Stimulated activated CD8-positive, alpha-beta memory T cell treated with anti-CD3 and anti-CD28 coated beads, Interleukin-4, amount 100 ng/mL, for 48 hours (primary cell): ENCODE measurements at places on chromosomes 1 and 21.

DNA sequence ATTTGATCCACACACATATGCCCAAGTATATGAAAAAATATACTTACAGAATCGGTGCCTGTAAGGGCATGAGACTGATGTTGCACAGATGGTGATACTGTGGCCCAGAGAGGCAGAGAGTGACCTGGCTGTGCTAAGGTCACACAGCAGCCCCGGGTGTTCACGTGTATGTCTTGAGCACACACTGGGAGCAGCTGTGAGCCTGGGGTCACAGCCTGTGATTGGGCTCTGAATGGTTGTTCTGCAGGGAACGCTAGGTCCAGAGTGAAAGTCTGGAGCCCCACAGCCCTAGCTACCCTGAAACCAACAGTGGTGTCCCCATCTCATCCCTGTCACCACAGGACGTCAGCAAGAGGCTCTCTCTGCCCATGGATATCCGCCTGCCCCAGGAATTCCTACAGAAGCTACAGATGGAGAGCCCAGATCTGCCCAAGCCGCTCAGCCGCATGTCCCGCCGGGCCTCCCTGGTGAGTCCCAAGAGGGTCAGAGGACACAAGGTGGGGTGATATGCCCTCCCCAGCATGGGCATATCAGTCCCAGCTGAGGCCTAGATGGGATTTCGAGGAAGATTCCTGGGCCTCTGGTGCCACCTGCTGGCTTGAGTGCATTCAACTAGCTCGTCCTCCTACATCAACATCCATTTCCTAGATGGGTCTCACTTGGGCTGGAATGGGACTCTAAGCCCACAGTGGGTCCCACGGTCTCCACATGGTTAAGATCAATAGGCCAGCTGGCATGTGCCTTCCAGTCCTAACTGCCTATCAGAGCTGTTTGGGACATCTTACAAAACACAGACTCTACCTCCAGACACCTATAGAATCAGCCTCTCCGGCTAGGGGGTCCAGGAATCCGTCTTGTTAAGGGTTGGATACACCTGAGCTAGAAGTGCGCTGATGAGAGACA, 19.7 kb downstream of the CDK18 start:
- peak; percentile 88 for DNase-seq

DNA sequence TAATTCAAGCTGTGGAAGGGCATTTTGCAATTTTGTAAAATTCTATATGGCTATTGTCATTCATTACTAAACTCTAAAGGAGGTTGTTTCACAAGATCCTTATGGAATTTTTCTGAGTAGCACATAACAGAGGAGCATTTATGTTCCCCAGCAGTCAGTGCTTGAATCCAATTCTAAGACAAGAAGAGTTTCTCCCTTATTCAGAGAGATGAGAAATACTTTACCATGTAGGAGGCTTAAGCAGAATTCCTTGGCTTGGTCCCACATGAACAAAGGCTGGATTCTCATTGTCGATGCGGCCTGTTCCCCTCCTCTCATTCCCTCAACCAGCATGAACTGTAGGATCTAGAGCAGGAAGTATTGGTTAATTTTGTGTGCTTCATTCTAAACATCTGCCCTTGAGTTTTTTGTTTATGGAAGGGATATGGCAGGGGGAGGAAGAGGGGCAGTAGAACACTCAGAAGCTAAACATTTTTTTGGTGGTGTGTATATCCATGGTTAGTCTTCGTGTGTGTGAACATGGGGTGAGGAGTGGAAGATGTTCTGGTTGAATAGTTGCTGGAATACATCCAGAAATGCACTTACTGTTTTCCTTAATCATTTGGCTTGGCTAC, 74.3 kb downstream of the LAMC1 start:
- DNase-seq: no peak

DNA sequence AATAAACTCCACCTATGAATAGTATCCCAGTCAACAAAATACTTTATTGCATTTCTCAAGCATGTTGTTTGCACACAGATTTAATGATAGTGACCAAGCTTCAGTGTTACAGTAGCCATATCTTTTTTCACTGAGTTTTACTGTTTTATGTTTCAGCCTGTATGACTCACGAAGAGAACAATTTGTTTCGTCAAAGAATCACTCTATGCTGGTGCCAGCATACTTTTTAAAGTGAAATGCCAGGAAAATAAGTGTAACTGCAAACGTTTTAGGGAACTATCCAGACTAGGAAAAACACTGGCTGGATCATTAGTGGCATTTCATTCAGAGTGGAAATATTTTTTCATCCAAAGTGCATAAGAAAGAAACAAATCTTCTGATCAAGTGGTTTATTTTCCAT, 210.8 kb downstream of the COL11A1 start:
- DNase-seq: no peak

- no peak for DNase-seq
Observed at GRCh38 chr21:16407403-16408240, 677.8 kb downstream of the USP25 start.

DNA sequence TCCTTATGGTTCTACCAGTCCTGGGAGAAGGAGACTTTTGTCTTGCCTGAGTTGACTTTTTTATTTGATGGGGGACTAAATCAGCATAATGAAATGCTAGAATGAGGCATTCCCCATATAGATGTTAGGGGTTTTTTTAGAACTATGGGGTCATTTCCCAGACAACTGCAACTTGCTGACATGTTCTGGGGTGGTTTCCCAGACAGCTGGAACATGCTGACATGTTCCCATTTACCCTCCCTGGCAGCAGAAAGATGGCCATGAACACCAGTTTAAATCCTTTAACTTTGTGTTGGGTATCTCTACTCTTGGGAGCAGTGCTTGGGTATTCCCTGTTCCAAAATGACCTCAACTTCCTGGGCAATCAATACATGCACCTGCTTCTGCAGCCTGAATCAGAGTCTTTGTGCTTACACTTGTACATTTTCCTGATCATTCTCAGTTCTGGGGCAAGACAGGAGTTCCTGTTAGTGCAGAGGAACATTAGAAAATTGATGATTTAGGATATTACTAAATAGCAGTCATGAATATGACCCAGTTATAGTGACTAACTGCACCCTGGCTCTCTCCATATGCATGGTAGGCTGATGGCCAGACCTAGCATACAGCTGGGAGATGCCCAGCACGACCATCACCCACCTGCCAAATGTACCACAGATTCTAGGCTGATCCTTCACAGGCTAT, 75.4 kb upstream of the CD5L start:
- DNase-seq: no peak

GRCh38 chr1:151860504-151861187, 7.1 kb upstream of the THEM5 start:
- DNase-seq: no peak

DNA sequence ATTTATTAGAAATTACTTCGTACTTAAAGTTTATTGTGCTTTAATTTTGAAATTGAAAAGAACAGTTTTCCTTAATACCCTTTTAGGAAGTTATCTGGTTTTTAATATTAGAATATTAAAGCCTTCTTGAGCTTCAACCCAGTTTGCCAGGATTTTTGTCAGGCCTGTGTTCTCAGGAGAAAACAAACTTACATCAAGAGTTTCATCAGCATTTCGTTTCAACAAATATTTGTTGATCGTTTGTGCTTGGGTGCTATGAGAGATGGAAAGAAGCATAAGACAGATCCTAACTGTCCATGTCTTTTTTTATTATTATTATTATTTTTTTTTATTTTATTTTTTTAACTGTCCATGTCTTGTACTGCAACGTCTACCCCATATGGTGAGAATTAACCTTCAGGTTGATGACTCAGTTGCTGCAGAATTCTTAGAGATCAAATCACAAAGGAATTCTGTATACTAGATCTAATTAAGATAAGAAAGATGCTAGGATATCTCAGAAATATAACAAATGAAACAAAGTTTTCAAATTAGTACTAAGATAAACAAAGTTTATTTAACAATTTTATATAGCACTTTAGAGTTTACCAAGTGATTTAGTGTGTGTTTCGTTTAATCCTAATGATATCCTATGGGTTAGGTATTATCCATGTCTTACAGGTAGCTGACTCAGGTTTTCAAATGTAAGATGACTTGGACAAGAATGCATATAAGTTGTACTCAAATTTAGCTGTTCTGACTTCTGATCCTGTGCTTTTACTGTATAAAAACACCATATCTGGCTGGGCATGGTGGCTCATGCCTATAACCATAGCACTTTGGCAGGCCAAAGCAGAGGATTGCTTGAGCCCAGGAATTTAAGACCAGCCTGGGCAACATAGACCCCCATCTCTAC, 14.3 kb downstream of the FBXO28 start:
- DNase-seq: no peak

- peak; percentile 5 for DNase-seq
Observed at GRCh38 chr21:42343963-42344510, 6.8 kb downstream of the TFF2 start.

DNA sequence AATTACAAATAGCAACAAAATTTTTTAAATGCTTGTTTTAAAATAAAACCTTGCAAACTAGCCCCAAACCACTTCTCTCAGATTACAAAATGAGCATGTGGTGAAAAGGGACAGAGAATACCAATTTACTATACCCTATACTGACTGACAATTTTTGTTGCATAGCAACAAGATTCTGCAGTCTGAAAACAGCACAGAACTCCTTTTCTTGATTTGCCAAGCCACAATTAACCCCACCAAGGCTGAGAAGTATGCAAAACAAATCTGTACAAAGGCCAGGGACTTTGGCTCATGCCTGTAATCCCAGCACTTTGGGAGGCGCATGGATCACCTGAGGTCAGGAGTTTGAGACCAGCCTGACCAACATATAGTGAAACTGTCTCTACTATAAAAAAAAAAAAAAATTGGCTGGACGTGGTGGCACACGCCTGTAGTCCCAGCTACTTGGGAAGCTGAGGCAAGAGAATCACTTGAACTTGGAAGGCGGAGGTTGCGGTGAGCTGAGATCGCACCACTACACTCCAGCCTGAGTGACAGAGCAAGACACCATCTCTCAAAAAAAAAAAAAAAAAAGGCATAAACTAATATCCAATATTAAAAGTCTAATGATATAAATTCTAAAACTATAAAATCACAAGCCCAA, 21.8 kb downstream of the ENAH start:
- DNase-seq: no peak

DNA sequence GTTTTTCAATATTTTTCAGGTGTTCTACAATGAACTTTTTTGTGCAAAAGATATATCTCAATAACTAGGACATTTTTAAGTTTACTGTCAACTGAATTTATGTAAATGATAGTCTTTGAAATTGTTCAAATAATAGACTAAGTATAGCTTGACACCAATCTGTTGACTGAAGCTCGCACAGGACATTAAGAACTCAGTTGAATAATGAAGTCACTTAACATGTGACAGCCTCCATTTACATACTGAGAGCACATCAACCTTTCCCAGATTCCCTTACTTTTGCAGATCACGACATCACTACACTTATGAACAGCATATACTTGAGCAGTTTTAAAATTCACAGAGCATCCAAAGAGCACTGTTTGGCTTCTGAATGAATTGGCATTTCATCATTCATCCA, 268.2 kb downstream of the LRRC7 start:
- DNase-seq: no peak

- no peak for DNase-seq
Observed at GRCh38 chr21:46295177-46295770, 9.1 kb downstream of the YBEY start.

DNA sequence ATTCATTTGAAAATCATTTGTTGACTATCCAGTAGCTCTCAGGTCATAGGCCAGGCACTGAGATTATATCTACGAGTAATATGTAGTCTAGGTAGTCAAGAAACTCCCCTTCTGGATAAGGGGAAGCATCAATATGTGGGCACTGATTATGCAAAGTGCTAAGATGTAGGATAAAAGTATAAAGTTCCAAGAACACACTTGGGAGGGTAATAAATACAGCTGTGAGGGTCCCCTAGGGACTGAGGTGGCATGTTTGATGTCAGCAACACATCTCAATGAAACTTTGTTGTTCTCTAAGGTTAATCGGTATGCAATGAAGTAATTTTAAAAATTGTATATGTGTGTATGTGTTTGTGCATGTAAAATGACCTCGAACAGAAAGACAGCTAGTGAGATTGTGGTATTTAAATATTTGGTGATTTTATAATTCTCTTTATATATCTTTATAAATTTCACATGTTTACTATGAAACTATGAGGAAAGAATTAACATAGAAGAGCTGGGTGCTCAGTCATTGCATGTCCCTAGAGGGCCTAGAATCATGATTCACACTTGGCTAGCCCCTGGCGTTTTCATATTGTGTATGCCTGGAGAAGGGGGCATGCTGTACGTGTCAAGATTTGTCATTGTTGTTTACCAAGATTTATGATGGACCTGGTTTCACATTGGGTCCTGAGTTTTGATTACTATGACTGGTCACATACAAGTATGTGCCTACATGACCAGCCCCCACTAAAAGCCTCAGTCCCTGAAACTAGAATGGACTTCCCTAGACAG, 140.1 kb upstream of the DUSP10 start:
- no peak for DNase-seq

GRCh38 chr1:67827688-67828087, 5.6 kb downstream of the GNG12 start:
- no peak for DNase-seq

DNA sequence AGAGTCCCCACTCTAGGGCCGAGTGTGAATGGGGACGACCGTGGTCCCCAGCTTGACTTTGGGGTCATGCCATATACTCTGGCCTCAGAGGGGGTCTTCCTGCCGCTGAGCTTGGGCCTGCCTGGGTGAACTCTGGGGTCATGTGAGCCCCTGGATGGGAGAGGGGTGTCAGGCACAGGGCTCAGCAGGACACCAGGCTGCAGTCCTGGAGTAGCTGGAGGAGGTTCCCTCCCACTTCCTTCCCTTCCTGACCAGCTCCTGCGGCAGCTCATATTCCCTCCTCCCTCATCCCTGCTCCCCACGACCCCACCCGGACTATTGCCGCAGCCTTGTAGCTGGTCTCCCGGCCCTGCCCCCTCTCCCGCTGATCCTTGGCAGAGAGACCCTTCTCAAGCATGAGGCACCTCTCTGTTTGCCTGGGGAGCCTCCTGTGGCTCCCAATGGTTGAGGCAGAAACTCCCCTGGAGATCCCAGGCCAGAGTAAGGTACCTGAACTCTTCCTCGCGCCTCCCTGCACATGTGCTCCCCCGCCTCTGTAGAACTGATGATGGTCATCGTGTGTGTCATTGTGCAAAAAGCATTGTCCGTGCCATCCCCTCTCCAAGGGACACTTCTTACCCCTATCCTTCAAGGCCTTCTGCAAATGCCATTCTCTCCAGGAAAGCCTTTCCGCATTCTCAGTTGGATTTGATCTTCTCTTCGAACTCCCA, 1.8 kb downstream of the TNFRSF1B start:
- no peak for DNase-seq

DNA sequence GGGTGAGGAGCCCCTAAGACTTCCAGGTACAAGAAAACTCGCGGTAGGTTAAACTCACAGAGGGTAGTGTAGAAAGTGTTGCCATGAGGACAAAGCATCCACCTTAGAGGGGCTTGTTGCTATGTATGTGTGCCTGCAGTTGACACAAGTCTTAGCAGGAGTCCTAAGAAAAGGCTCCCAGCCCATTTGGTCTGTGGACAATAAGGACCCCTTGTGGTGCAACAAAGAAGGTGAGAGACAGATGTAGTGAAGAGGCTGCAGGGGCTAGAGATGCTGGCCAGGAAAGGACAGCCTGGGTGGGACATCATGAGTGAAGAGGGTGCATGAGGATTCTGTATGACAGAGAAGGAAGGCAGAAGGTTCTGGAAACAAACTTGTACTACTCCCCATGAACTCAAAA, 36.3 kb upstream of the IL10 start:
- DNase-seq: peak; percentile 50
